ENCODE measurements at places on chromosomes 5 and 9.

DNA sequence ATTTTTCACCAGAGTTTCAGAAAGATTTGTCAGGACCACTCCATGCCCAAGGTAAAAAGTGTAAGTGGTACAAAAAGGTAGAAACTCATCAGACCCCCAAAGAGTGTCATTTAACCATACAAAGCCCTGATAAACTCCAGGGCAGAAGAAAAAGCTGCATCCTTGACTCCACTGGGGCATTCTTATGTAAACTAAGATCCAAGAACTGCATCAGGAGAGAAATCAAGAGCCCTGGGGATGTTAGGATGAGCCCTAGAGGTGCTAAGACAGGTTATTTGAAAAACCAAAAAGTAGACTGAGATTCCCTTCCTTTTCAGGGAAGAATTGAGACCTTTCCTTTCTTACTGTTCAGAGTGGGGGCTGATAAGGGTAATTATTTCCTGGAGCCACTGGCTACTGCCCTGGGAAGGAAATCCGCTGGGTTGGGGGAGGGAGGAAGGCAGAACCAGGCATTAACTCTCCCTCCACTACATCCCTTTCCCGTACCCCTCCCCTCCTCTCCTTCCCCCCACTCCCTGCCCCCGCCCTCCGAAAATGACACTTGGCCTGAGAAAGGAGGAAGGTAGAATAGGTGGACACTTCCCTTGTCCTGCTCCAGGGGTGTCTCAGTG, 54.7 kb downstream of the FXN start:
- no peak for DNase-seq

DNA sequence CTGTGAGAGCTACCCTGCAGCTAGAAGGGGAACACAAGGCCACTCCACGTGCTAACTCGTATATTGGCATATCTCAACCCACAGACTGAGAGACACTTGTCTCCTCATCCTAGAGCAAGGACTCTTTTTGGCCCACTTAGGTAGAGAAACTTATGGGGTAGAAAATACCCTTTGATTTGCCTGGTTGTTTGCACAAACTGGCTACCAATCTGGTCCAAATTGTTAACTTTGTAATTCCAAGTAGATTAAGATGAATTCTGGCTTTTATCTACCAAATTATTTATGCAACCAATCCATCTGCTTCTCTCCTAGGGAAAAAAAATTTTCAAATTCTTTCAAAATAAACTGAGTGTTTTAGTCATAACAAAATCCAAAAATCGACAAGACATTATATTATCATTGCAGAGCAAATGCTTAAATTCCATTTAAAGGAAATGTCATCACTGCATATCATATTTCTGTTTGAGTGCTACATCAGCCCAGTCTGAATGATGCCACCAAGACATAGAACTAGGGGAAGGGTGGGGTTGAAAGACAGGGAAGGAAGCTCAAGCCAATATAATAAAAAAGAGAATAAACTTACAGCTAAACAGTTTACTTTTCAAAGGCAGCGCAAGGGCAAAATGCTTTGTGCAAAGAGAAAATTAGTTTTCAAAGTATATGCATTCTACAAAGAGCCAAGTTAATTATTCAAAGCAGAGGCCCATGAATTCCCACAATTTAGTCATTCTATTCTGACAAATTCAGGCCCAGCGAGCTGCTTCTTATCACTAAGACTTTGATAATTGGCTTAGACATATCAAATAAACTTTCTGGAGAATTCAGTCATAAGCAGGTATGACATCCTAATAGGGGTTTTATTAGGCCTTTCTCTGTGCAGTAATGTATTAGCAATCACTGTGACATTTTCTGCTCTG, 198.0 kb downstream of the CAAP1 start:
- DNase-seq = no peak

DNA sequence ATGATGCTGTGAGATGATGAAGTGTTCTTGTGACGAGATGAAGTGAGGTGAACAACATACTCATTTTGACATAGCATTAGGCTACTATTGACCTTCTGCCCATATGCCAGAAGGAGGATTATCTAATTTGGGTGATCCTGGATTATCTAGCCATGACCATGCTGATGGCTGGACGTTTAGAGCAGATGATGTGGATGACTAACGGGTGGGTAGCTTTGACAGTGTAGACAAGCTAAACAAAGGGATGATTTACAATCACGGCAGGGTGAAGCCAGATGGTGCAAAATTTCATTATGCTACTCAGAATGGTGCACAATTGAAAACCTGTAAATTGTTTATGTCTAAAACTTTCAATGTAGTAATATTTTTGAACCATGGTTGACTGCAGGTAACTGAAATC, 2403.4 kb upstream of the ACO1 start:
- DNase-seq = no peak

DNA sequence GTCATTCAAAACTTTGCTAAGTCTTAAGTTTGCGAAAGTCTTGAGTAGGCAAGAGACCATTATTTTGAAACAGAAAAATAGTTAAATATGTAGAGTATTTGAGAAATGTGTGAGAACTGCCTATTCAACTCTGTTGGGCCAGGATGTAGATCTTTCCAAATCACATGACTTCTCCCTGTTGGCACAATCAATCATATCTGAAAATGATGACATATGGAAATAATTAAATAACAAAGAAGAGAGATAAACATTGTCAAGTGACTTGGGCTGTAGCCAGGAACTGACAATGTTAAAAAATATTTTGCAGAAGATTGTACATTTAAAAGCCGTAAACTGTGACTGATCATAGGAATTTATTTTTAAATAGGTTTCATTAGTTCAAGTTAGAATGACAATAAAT, 104.6 kb upstream of the IL6ST start:
- DNase-seq = no peak

GRCh38 chr9:78001946-78002731, 29.5 kb downstream of the GNAQ start:
- DNase-seq = no peak

DNA sequence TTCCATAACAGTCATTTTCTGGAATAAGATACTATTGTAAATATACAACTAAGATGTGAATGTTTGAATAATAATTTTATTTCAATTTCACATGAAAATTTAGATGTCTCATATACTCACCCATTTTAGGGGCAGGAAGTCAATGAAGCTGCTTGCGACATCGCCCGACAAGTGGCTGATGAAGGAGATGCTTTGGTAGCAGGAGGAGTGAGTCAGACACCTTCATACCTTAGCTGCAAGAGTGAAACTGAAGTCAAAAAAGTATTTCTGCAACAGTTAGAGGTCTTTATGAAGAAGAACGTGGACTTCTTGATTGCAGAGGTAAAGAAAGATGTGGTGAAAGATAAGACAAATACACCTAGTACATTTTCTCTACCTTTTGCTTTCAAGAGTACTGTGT, 8.6 kb downstream of the BHMT start:
- DNase-seq = no peak

GRCh38 chr5:143739746-143740145, 72.2 kb upstream of the HMHB1 start:
- no peak for DNase-seq

- DNase-seq = no peak
These were observed 50.2 kb downstream of the MED10 start for GRCh38 chr5:6328173-6328572.

GRCh38 chr5:166436872-166437271, 1854.6 kb upstream of the WWC1 start:
- no peak for DNase-seq

- DNase-seq = no peak
These were observed 128.9 kb downstream of the NXNL2 start for GRCh38 chr9:88663771-88664419.

DNA sequence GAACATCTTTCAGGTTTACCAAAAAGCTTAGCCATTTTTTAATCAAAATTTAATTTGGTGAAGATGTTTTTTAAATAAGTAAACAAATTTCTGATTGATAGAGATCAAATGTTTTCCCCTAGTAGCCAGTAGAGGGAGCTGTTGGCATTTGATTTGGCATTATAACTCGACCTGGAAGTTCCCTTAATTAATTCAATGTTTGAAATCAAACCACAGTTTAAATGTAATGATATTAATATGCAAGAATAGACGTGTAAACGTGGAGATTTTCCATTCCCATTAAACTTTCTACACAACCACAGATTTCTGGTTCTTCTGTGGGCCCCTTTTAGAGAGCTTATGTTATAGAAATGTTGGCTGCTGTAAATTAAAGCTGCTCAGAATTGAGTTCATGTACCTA, 148.1 kb upstream of the MPDZ start:
- no peak for DNase-seq

- DNase-seq = no peak
These were observed 434.7 kb upstream of the ZNF608 start for GRCh38 chr5:125181159-125181558.

- DNase-seq = no peak
These were observed 207.9 kb upstream of the EFNA5 start for GRCh38 chr5:107878661-107879060.

GRCh38 chr9:93003552-93004407, 54.7 kb upstream of the SUSD3 start:
- no peak for DNase-seq

DNA sequence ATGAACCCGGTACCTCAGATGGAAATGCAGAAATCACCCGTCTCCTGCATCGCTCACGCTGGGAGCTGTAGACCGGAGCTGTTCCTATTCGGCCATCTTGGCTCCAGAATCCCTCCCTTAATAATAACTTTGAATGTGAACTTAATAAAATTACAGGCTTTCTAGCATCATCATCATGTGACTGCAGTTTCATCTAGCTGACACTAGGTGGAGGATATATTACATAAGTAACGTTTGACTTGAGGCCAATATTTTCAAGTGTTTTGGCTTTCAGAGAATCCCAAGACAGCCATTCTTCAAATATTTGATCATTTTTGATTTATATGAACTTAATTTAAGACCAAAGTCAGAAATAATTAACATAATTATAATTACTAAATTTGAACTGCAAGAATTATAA, 474.9 kb upstream of the CDH10 start:
- DNase-seq = no peak

- no peak for DNase-seq
These were observed 76.1 kb upstream of the SAP30L start for GRCh38 chr5:154369682-154370081.

- no peak for DNase-seq
These were observed 79.1 kb downstream of the FEM1C start for GRCh38 chr5:115465431-115465830.

GRCh38 chr5:127854520-127854919, 151.3 kb downstream of the CCDC192 start:
- no peak for DNase-seq

GRCh38 chr9:32265037-32265436, 119.4 kb upstream of the ACO1 start:
- no peak for DNase-seq

DNA sequence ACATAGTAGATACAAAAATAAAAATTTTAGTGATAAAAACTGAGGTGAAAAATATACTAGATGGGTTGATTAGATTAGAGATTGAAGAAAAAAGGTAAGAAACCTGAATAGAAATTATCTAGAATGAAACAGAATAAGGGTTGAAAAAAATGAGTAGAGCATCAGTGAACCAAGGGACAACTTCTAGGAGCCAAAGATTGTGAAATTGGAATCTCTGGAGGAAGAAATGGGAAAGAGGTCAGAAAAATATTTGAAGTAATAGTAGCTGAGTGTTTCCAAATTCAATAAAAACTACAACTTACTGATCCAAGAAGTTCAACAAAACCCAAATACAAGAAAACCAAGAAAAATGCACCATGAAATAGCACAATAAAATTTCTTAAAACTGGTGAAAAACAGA, 116.6 kb upstream of the STARD4 start:
- no peak for DNase-seq

- peak; percentile 53 for DNase-seq
These were observed 63.1 kb downstream of the CRB2 start for GRCh38 chr9:123419091-123419490.

DNA sequence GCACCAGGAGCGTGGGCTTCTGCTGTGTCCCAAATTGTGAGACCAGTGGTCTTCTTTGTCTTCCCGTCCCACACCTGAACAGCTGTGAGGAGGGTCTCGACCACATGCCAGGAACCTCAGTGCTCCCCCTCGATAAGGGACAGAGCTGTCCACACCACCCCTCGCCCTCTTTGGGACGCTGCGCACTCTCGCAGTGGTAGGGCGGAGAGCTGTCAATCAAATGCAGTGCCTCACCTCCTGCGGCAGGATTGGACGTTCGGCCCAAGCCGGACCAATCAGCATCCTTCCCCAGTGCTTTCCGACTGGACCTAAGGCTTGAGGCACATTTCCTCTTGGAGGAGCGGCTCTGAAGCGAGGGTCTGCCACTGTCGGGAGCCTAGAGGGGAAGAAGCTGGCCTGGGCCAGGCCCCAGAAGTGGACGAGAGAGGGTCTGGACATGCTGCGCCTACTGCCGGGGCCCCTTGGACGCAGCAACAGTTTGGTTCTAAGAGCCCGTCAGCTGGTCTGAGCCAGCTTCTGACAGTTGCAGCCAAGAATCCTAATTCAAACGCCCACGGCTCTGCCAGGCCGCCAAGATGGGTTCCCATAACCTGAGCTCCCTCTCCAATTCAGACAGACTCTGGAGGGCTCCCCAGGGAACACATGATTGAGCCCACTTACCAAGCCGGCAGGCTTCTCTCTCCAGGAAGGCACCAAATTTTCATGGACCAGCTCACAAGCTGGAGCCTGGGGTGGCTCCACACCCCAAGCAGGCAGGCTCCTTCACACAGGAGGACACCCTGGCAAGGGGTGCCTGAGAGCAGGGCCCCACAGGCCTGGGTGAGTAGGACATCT, 28.1 kb upstream of the ADAMTS2 start:
- DNase-seq = peak; percentile 9

- no peak for DNase-seq
These were observed 32.1 kb upstream of the CLPTM1L start for GRCh38 chr5:1376981-1377380.

DNA sequence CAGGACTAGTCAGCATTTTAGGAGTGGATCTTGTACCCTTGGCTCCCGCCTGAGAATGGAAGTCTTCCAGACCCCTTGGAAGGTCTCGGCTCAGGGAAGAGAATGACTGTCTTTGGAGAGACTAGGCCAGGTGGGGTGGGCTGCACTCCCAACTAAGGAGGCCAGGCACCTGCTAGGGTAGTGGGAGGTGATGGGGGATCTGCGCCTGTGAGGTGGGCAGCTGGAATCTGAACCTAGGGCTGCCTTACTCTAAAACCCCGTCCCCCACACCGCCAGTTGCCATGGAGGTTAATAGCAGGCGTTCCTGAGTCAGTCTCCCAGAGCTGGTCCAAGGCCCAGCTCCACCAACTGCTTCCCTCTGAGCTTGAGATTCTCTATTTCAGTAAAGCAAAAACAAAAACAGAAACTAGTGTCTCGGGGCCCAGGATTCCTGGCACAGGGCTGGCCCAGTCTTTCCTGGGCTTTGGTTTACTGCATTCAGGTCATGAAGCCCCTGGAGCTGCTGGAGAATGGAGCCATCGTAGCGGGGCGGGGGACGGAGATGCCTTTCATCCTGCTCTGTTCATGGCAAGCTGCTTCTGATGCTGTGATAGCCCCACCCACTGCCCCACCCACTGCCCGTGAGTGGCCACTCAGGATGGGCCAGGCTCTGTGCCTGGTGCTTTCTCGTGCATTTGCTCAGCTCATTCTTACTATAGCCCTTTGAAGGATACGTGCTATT, 57.5 kb downstream of the DAB2IP start:
- no peak for DNase-seq

GRCh38 chr5:4101189-4101588, 505.6 kb downstream of the IRX1 start:
- no peak for DNase-seq
